Right lung (tissue), 10 donors: ENCODE measurements at places on chromosomes 5 and 9.
A peak's percentile ranks its signal among the peaks of the same experiment; 100 is the strongest.

DNA sequence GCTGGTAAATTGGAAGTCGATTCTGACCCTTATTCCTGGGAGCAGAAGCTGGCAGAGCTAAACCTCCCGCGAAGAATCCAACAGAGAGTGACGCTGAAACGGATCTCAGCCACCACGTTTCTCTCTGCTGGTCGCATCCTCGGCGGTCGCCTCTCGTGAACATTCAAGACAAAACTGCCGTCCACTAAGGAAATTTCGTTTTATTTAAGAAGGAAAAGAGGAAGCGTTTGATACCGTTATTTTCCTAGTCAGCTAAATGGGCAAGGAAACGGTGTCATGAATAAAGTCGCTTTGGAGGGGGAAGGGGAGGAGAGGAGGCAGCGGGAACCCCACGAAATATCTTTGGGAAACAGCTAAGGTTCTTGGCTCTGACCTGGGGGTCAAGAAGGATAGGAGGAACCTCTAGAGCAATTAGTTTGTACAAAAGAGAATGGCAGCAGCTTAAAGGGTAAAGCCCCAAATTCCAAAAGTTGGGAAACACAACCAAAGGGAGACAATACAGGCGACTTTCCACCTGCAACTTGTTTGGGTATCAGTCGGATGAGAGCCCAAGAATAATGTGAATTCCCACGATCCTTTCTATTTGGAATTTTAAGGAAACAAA lies 1.9 kb downstream of the FOXB2 start:
- no peak for DNase-seq

DNA sequence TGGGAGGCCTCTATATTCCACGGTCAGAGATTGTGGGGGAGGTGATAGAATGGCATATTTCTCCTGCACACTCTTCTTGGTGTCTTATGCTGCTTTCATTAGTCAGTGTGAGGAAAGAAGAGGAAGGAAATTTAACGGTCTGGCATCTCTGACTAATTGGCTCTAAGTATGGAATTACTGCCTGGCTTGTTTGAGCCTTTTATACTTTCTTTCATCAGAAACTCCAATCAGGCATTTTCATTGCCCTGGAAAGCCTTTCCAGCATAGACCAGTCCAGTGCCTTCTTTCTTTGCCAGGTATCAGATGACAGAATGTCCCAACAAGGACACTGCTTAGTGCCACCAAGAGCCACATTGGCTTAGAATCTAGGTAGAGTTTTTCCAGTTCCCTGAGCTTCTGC lies 30.2 kb downstream of the CYSTM1 start:
- DNase-seq, result no peak

- DNase-seq, result no peak
Observed at GRCh38 chr5:119393746-119394145, 37.9 kb downstream of the TNFAIP8 start.

GRCh38 chr5:143758750-143759149 lies 53.2 kb upstream of the HMHB1 start:
- peak; percentile 91 for DNase-seq

DNA sequence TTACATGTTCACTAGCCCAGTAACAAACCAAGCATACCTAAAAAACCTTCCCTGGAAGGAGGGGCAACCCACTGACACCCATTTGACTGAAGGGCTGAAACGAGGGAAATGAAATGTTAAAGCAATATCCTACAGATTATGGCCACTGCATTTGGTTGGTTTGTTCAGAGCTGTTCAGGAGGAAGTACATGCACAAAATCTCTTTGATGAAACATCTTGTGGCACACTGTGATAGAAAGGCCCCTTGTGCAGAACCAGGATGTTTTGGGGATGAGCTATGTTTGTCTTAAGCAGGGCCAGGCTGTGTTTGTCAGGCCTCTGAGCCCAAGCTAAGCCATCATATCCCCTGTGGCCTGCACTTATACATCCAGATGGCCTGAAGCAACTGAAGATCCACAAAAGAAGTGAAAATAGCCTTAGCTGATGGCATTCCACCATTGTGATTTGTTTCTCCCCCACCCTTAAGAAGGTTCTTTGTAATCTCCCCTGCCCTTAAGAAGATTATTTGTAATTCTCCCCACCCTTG lies 467.3 kb upstream of the PIK3R1 start:
- DNase-seq, result no peak

DNA sequence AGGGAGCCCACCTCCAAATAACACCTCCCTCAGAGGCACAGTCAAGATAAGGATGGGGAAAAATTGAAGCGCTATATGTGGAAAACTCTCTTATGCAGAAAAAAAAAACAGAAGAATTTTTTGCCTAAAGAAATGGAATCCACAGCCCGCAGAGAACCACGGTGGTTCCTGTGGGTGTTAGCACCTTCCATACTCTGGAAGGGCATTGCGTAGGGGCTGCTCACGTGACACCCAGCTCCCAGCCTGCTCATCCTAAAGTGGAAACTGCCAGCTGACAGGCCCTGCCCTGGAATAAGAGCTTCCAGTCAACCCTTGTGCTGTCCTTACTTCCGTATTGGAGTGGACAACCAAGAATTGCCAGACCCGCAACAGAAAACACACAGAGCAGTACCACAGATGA lies 142.5 kb downstream of the FSTL4 start:
- DNase-seq, result no peak

- no peak for DNase-seq
Observed at GRCh38 chr5:106862450-106863193, 808.1 kb downstream of the EFNA5 start.

DNA sequence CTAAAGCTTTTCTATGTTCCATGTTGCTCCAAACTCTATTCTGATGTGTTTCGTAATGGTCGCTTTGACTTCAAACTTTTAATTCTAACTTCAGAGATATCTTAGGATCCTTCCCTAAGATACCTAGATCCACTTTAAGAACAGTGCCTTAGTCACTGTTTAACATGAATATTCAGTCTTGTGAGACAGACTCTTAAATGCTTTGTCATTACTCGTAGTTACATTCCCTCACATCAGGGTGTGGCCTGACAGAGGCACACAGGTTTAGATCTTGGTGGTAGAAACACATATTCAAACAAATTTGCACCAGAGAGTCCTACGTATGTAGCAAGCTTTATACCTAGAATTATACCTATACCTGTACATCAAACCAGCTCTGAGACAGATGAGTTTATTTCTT lies 687.0 kb upstream of the C9orf72 start:
- DNase-seq, result no peak
